Caki2 (cell line): ENCODE measurements at places on chromosomes 13 and 19.

GRCh38 chr13:48873587-48873986, 102.1 kb upstream of the FNDC3A start:
- no peak for DNase-seq

- no peak for DNase-seq
These were observed 135.7 kb downstream of the USP12 start for GRCh38 chr13:27035892-27036235.

DNA sequence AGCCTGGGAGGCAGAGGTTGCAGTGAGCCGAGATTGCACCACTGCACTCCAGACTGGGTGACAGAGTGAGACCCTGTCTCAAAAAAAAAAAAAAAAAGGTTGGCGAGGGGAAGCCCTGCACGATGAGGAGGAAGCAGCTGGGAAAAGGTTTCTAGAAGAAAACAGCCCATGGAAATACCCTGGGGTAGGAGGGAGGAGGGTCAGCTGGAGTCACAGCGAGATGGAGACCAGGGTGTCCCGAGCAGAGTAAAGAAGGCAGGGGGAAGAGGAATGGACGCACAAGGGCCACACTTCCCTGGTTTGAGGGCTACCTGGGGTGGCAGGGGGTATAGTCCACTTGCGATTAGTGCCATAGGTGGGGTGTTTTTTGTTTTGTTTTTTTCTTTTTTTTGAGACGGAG, 6.4 kb downstream of the KANK3 start:
- no peak for DNase-seq

DNA sequence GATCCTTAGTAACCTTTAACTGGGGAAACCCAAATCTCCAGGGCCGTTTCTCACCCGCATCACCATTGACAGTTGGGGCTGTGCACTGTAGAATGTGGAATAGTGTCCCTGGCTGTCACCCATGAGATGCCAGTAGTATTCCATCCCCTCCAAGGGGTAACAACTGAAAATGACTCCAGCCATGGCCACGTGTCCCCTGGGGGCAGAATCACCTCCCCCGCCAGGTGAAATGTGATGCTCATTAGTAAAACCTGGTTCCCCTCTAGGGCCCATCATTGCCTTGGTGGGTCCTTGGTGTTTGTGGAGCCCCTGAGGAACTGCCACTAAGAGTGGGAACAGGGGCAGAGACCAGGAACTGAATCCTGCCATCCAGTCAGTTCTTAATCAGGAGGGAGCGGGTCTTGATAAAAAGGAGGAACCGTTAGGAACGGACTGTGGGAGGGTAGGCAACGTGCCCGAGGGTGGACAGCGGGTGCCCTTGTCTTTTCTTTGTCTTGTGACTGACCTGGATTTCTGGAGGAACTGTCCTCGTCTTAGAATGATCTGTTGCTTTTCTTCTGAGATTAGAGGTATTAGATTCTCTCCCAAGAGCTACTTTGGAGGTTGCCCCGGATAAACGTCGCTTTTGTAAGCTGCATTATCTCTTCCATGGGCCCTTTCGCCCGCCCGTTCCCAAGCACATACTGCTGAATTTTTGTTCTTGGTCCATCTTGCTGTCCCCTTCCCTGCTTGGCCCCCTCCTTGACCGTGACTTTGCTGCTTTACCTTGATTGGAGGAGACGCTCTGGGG, 3.5 kb downstream of the MYO9B start:
- DNase-seq = no peak

- no peak for DNase-seq
These were observed 8.5 kb downstream of the ILF3 start for GRCh38 chr19:10662384-10663251.

- DNase-seq = no peak
These were observed 18.5 kb downstream of the PPP1R12C start for GRCh38 chr19:55098716-55099556.

DNA sequence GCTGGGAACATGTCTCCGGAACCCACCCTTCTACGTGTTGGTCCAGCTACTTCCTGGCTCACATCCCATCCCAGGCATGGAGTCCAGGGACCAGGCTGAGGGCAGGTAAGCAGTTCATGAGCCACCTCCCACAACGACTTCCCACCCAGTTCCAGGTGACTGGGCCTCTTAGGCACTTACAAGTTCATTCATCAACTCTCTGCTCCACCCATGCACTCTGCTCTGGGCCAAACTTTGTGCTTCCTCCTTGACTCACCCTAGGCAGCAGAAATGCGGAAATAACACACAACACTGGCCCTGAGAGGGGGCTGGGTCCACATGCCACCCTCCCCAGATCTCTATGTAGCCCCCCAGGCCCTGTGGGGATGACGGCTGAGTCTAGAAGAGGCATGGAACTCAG, 20.5 kb downstream of the IQCN start:
- peak; percentile 15 for DNase-seq

- no peak for DNase-seq
These were observed 2.8 kb upstream of the FOSB start for GRCh38 chr19:45464852-45465441.

DNA sequence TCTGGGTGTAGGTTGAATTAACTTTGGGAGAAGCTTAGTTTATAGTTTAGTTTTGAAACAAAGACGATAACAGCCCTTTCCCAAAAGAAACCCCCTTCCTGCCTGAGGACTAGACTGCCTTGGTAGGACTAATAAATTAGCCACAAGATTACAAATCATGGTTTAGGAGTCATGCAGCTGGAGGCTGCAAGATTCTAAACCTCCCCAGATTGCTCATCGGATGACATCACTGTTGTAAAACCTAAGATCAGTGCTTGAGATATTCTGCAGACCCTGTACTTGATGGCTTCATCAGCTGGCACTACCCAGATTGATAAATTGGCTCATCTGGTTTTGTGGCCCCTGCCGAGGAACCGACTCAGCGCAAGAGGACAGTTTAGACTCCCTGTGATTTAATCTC, 35.9 kb upstream of the MPHOSPH8 start:
- peak; percentile 14 for DNase-seq

- no peak for DNase-seq
These were observed 273.7 kb downstream of the UQCRFS1 start for GRCh38 chr19:28939236-28939635.

DNA sequence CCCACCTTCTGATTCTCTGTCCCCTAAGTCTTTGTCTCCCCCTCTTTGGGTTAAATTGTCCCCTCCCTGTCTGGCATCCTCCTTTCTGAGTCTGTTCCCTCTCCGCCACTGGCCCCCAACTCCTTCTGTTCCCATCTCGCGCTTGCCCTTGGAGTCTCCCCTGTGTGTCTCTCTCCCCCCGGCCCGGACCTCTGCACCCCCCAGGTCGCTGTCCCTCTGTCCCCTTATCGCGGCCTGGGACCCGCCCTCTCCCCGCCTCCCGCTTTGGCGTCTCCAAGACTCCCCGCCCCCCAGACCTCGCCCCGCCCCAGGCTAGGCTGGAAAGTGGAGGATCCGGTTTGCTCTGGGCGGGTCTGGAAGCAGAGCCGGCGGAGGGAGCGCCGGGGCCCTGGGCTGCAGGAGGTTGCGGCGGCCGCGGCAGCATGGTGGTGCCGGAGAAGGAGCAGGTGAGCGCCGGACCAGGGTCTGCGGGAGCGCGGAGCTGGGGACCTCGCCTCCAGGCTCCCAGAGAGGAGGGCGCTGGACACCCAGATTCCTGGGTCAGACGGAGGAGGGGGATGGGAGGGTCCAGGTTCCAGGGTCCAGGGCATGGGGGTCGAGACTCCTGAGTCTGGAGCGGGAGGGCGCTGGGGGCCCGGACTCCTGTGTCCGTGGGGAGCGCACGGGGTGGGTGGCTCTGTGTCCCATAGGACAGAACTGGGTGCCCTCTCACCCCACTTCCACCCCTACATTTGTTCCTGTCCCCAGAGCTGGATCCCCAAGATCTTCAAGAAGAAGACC, at the start of gene TRPM4:
TRPM4 (plus strand) TSS at position 348 of the 780 bp plus-strand sequence; CDS start at position 423, 75 bp downstream.
- peak; percentile 72 for DNase-seq

- no peak for DNase-seq
These were observed 12.2 kb upstream of the SLC7A9 start for GRCh38 chr19:32881766-32882165.

DNA sequence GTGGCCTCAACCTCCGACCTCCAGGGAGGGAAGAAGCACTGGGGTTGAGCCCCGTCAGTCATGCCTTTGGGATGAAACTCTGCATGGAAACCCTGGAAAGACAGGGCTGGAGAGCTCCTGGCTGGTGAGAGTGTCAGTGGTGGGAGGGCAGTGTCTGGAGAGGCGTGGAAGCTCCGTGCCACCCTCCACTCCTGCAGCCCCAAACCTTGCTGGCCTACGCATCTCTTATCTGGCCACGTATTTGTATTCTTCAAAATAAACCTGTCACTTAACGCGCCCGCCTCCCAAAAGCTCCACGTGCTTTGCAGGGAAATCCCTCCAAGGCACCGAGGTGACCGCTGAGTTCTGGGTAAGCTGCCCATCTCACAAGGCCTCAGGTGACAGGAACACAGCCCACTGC, 84.3 kb downstream of the TEX29 start:
- DNase-seq = no peak

DNA sequence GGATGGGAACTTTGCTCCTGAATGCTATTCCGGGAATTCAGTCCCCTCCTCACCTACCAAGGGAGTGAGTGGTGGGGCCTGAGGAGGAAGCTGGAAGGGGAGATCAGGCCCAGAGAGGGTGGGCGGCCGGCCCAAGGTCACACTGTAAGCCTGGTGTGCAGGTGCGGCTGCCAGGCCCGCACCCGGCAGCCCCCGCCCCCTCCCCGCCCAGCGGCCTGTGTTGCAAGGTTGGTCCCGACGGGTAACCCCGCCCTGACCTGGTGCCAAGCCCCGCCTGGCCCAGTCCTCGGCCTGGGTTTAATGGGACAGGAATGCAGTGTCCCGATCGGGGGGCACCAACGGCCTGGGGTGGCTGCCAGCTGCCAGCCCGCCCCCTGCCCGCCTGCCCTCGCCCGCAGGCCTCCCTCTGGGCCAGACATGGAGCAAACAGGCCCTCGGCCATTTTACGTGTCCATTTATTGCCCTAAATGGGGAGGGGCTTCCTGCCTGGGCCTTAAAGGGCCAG, 5.5 kb downstream of the ZBTB7A start:
- DNase-seq = peak; percentile 69

DNA sequence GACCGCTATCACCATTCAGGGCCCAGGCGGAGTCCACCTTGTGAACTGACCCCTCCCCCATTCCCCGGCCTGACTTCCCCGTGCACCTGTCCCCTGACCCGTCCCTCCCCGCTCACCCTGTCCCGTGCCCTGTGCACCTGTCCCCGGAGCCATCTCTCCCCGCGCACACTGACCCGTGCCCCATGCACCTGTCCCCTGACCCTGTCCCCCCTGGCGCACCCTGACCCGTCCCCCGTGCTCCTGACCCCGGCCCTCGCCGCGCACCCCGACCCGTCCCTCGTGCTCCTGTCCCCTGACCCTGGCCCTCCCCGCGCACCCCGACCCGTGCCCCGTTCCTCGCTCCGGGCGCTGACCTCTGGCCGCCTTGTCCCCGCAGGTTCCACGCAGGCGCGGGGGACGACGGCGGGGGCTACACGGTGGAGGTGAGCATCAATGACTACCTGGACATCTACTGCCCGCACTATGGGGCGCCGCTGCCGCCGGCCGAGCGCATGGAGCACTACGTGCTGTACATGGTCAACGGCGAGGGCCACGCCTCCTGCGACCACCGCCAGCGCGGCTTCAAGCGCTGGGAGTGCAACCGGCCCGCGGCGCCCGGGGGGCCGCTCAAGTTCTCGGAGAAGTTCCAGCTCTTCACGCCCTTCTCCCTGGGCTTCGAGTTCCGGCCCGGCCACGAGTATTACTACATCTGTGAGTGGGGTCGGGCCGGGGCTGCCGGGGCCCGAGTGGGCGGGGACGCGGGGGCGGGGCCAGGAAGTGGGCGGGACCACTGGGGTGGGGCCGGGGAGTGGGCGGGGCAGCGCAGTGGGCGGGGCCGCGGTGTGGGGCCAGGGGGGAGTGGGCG, 9.7 kb downstream of the EFNA2 start:
- no peak for DNase-seq

DNA sequence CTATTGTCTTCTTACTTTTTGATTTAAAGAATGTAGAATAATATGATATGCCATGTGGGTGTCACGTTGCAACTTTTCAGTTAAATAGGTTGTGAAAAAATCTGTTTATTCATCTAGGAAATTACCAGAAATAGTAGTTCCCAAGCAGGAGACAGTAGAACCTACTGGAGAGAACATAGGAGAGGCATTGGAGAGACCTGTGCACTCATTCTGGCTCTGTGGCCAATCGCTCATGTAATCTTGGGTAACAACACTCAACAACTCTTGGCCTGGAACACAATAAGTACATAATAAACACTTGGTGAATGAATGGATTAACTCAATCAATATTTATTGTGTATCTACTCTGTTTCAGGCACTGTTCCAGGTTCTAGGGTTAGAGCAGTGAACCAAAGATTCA, 35.3 kb downstream of the EDNRB start:
- DNase-seq = no peak

DNA sequence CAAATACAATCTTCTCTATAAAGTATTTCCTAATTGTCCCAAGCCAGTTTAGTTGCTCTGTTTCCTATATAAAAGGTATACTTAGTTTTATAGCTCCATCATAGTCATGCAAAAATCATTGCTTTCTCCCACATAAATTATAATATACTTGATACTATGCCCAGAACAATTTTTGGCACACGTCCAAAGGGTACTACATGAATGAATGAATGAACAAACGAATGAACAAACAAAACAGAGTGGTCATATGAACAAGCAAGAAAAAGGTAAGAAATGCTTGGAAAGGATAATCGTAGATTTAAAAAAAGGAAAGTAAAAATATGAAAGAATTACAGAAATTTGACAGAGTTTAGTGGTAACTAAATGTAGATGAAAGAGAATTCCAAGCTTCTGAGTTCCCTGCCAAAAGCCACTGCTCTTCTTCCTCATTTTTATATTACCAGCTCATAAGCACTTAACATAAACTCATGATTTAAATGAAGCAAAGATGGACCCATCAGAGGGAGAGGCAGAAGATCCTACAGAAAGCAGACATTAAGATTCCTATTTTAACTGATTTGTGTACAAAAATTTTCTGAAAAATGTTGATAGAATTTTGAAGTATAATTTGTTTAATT, 123.2 kb downstream of the ENOX1 start:
- DNase-seq = no peak

GRCh38 chr19:17081672-17082630, 6.4 kb downstream of the MYO9B start:
- no peak for DNase-seq

GRCh38 chr19:4654437-4655361, 15.4 kb downstream of the TNFAIP8L1 start:
- DNase-seq = no peak

- no peak for DNase-seq
These were observed 55.6 kb upstream of the KL start for GRCh38 chr13:32960626-32961025.

GRCh38 chr19:31952693-31953092, 392.7 kb upstream of the ZNF507 start:
- no peak for DNase-seq

- no peak for DNase-seq
These were observed 265.6 kb downstream of the TDRD3 start for GRCh38 chr13:60662595-60662994.

- DNase-seq = no peak
These were observed 73.1 kb downstream of the EPS15L1 start for GRCh38 chr19:16398530-16399249.

DNA sequence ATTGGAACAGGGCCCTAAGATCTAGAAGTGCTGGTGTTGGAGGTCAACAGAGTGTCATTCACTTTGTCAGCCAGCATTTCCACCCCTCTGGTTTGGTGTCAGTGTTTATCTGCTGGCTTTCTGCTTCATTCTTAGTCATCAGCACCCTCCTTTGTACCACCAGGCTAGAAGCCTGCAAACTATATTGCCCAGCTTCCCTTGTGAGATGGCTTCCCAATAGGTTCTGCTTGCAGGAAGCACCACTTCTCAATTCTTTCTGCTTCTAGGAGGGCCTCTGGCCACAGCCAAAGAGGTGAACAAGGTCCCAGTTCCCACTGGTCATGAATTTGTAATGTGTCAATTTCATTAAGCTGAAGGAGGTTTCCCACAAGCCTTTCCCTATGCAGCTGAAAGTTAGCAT, 36.4 kb upstream of the CALM3 start:
- DNase-seq = no peak
